ENCODE measurements at places on chromosomes 11 and 22.

- no peak for DNase-seq
These were observed 36.5 kb downstream of the OR2AG2 start for GRCh38 chr11:6735306-6735705.

GRCh38 chr11:87254562-87254961 is 216.8 kb downstream of the TMEM135 start:
- no peak for DNase-seq

GRCh38 chr11:59660621-59661020 is 8.2 kb downstream of the PATL1 start:
- no peak for DNase-seq

- DNase-seq, result no peak
These were observed 85.3 kb upstream of the CCDC90B start for GRCh38 chr11:83371489-83371888.

DNA sequence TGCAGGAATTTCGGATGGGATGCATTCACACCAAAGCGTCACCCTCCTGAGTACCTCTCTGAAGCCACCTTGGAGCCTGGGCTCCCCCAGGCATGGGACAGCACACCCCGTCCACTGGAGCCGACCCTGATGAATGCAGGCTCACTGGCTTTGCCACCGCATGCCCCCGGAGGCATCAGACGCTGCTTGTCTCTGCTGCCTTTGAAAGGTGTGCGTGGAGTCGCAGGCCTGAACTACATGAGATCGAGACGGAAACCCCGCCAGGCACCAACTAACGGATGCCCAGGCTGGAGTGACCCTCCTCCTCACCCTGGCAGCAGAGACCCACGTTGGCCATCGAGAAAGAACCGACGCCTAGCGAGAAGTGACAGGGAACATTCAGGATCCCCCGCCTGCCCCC is 22.5 kb downstream of the KRTAP5-5 start:
- no peak for DNase-seq

- DNase-seq, result no peak
These were observed 12.2 kb upstream of the MMP12 start for GRCh38 chr11:102886999-102887398.

GRCh38 chr11:75867778-75868374 is 52.9 kb downstream of the UVRAG start:
- no peak for DNase-seq

DNA sequence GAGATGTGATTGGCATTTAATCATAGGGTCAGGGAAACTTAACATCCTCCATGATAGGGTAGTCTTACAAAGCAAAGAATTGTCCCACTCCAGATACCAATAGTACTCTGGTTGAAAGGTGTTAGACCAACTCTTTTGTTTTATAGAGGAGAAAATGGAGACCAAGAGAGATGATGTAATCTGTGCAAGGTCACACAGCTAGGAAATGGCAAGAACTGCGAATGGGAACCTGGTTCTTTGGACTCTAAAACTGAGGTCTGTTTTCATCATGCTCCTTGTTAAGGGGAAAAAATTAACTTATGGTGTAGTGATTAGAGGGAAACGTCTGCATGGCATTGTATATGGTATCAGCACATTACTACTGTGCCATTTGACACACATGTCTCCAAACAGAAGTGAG is 171.1 kb downstream of the COMMD9 start:
- no peak for DNase-seq

- no peak for DNase-seq
These were observed 7.0 kb downstream of the PC start for GRCh38 chr11:66951135-66951534.

DNA sequence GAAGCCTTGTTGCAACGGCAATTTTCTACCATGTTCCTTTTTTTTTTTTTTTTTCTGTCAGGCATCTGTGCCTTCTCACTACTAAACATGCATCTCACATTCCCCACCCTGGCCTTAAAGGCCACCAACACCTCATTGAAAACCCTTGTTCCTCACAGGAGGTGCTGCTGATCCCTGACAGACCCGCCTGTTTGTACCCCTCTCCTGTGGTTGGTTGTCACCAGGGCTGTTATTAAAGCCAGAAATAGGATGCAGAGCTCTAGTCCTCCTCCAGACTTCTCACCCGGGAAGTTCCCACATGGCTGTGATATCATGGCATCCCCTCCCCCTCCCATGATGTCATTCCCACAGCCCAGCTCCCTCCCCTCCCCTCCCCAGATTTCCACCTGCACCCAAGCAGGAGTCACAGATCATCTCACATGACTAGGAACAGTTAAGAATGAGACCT is 302.8 kb upstream of the NCAM1 start:
- no peak for DNase-seq

- no peak for DNase-seq
These were observed 53.7 kb downstream of the UBASH3B start for GRCh38 chr11:122709039-122709760.

DNA sequence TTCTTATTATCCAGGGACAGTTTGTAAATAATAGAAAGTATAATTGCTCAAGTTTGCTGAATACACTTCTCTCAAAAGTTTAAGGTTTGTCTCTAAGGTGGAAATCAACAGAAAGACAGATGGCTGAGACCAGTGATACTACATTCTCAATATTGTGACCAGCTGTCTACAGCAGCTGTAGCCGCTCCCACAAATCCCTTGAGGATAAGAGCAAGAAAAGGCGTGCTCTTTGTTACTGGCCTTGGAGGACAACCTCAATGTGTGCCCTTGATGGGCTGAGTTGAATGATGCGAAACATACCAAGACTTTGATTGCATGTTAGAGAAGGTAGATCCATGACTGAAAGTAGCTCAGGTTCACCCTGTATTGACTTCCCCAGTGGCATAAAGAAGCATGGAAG is 6.1 kb downstream of the OR6M1 start:
- no peak for DNase-seq

DNA sequence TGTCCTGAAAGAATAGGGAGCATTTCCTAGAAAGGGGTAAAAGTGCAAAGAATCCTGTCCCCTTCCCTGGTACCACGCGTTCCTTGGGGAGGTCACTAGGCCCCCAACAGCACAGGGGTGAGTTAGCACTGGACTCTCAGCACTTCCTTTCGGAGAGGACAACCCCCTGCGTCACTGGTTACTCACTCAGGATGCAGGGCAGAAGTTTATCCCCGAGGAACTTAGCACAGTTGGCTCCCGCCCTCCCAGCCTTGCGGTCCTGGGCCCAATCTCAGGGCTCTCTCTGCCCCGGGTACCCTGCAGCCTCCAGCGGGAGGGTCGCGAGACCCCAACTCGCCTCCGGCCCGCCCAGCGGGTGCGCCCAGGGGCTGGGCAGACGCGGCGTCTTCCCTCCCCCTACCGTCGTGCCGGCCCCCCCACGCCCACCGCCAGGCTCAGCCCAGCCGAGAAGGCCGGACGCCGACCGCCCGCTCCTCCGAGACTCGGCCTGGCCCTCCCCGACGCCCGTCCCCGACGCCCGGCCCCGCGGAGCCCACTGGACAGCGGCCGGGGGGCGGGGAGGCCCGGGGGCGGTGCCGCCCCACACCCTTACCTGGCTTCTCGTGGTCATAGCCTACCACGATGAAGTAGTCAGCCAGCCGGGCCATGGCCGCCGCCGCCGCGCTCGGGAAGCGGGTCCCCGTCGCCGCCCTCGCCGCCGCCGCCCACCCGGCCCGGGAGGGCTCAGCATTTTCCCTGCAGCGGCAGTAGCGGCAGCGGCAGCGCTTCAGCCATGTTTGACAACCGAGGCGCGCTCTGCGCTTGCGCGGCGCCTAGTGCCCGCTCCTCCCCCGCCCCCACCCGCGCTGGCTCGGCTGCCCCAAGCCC is at the start of gene SBF2:
TSS of gene SBF2 (minus strand) at position 797 of the 867 bp plus-strand sequence. CDS start at position 647, 150 bp downstream.
- no peak for DNase-seq

DNA sequence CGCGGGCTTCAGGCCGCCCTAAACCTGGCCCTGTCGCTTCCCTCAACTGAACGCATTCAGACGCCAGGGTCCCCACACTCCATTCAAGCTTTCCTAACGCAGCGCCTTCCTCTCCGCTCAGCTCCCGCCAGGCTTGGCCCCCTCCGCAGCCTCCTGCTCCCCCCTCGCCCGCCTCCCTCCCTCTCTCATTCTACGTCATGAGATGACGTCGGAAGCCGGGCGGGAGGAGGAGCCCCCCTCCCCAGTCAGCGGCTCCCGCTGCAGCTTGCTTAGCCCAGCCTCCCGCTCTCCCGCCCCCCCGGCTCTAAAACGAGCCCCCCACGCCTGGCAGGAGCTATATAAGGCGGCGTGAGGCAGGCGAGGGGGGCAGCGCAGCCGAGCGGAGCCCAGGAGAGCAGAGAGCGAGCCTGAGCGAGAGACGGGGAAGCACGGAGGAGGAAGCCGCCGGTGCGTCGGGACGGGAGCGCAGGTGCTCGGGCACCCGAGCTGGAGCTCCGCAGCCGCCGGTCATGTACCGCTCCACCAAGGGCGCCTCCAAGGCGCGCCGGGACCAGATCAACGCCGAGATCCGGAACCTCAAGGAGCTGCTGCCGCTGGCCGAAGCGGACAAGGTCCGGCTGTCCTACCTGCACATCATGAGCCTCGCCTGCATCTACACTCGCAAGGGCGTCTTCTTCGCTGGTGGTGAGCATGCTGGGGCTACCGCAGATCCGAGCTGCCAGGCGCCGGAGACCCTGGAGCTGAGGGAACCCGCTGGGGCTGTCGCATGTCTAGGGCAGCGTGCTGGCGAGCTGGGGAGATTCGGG is at the start of gene NPAS4:
TSS of gene NPAS4 (plus strand) at position 365 of the 806 bp plus-strand sequence. CDS start at position 510, 145 bp downstream.
- DNase-seq, result no peak

GRCh38 chr22:20792966-20793728 is 19.2 kb downstream of the SERPIND1 start:
- DNase-seq, result no peak

DNA sequence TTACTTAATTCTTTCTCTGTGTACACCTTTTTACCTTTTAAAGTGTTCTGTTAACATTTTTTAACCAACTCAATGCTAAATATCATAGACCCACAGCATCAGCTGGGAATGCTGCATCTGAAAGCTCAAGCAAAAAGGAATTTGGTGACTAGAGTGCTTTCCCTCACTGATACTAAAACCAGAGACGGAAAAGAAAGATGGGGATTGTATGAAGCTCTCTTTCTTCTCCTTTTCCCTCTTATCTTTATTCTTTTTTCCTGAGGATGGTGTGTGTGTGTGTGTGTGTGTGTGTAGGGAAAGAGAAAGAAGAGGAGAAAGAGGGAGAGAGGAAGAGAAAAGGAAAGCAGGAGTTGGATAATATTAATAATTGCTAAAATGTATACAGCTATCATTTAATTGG is 4.1 kb upstream of the SIK2 start:
- no peak for DNase-seq

DNA sequence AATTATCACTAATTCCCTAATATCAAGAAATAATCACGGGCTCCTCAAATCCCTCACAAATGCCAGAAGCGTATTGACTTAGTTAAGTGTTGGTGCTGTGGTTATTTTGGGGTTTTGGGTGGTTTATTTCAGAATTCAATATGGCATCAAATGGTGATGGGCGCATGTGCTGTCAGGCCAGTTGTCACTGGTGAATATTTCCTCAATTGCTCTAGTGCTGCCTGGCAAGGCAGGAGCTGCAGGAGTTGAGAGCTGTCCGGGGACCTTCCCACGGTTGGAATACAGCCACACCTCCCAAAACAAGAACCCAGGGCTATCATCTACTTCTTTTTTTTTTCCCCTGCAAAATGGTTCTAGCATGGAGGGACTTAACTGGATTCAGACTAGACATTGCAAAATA is 10.3 kb downstream of the IGLL5 start:
- no peak for DNase-seq

DNA sequence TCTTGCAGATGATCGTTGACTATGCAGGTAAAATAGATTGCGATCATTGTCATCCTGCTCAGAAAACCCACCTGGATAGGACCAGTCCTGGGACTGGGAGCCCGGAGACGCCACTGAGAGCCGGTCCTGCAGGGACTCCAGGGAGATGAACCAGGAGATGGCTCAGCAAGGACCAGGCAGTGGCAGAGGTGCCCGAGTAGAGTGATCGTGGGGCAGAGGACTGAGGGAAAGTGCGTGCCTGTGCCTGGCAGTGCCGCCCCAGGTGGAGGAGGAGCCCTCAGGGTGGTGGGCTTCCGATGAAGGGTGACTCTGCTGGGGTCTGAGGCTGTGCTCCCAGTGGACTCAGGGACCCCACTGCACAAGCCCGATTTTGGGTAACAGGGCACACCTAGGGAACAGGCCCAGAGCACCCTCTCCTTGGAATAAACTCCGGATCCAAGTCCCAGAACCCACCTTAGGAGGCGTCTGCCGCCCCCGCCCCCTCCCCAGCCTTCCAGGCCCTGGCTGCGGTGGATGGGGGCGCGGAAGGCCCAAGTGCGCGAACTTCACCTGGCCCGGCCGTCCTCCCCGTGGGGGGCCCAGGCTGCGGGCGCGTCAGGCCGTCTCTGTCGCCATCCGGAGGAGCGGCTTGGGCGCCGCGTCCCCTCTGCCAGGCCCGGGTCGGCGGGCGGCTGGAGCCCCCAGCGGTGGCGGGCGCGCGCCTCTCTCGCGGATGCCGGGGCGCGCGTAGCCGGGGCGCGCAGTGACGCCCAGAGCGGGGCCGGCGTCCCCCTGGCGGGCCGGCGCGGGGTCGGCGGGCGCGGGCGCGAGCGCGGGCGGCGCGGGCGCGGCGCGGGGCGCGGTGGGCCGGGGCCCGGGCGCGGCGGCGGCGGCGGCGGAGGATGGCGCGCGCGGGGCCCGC is 1338.8 kb downstream of the BRD1 start:
- DNase-seq, result no peak

DNA sequence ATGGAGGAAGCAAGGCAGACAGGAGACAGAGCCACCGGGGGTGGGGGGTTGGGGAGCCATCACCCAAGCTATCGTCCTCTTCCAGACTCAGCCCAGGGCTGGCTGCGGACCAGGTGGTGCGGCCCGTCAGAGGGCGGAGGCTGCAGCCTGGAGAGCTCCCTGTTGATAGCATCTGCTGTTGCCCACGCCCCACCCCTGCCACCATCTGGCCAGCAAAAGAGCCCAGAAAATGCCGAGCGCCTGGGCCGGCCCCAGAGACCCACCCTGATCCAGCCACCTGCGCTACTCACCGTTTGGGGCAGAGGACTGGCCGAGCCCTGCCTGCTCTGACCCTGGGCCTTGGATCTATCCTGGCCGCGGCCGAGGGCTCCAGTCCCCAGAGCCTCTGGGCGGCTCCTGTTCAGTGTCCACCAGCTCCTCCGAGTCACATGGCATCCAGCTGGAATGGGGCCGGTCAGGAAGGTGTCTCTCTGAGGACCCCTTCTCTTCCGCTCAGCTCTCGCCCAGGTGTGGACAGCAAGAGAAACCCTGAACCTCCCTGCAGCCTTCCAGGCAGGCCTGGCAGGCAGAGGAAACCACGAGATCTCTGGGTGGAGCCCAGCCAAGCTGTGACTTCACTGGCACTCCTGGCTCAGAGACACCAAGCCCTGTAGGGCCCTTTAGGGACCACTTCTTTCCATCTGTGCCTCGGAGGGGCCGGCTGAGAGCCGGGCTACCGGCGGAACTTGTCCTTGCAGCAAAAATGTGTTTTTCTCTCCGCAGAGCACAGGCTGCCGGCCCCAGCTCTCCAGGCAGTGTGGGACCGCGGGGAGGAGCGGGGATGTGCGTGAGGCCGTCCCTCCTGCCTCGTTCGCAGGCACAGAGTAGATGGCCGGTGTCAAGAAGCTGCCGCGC is at the start of gene MRGPRE:
TSS of gene MRGPRE (minus strand) at position 567 of the 894 bp plus-strand sequence. CDS start 3,618 bp downstream, outside the sequence.
- no peak for DNase-seq

DNA sequence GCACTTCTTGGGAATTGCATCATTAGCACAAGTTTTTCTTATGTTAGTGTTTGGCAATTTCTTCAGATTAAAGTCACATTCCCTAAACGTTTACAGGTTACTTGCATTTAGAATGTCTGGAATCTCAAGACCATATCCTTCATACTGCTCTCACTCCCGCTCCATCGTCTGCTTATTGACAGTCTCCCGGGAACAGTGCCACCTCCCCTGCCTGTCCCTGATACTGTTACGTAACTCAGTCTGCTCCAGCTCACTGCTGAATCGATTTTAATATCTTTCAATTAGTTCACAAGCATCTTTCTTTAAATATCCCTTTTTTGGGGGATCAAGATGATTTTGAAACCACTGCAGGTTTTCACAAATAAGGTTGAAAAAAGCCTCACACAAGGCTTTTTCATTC is 48.2 kb downstream of the GLYATL2 start:
- no peak for DNase-seq

All from NCI-H1436 treated with DMSO at 0.1 percent for 48 hours (cell line).